ENCODE measurements at places on chromosomes 6 and 20.

DNA sequence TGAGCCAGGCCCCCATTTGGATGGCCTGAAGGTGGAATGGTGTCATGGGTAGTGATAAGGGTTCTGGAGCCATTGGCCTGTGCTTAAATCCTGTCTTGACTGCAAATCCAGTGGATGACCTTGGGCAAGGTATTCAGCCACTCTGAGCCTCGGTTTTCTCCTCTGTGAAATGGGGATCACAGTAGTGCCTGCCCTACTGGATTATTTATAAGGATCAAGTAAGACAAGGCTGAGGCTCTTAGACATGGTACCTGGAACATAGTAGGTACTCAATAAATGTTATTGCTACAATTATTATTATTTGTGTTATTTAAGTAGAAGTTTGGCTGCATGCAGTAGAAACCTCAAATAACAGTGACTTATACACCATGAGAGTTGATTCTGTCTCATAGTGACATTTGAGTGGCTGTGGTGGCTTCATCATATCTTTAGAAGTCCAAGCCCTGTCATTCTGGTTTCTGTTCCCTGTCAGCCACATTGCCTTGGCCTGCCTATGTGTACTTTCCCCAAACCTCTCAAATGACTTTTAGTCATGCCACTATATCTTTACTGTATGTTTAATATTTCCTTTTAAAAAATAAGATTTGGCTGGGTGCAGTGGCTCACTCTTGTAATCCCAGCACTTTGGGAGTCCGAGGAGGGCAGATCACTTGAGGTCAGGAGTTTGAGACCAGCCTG is 37.6 kb upstream of the CHMP4B start:
- DNase-seq, result no peak

DNA sequence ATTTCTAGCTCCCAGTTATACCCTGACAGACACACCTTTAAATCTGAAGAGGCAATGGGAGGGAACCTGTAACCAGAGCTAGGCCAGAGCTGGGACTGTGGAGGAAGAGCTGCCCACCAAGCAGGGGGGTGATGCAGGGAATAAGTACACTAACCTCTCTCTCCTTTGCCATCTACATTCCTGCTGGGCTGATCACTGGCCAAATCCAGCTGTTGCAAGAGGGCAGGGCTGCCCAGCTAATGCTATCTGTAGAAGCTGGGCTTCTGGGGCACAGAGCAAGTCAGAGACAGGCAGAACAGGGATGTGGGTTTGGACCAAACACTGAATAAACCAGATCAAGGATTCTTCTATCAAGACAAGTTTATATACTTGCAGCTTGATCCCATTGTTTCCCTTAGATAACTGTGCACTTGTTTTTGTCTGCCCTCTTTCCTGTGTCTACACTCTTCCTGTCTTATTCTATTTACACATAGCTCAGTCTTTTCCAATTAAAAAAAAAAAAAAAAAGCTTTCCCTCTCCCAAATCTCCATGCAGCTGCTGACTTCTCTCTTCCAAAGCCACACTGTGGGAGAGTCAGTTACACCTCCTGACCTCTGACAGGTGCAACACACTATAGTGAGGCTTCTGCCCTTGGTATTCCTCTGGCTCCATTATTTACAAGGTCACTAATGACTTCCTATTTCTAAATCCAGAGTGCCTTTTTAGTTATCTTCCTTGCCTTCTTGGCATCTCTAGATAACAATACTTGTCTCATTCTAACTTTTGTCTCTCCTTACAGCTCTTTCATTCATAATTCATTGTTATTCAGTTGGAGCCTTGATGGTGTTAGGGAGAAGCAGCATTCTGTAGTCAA is 43.7 kb downstream of the TRIM38 start:
- DNase-seq, result no peak

- no peak for DNase-seq
Measured at GRCh38 chr6:24403501-24403824, 727 bp downstream of the MRS2 start.

DNA sequence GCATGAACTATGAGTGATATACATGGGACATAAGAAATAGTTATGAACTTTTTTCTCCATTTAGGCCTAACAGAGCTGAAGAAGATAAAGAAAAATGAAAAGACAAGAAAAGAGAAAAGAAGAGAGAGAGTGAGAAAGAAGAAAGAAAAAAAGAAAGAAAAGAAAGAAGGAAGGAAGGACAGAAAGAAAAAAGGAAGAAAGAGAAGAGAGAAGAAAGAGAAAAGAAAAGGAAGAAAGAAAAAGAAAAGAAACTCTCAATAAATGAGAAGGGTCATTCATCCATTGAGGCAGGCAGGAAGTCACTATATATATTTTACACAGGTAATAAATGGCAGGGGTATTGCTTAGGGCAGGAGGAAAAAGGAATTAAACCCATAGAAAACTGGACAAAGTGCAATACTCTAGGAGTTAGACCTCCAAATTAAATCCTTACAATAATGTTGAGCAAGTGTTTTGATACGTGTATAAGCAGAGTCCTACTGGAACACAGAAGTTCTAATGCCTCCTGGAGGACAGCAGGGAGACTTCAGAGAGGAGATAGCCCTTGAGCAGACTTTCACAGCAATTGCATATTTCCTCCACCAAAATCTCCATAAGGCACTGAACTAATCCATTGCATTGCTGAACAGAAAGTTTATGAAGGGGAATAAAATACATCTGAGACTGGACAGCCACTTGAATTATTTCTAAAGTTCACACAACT is 86.4 kb upstream of the TENT5A start:
- DNase-seq, result no peak

DNA sequence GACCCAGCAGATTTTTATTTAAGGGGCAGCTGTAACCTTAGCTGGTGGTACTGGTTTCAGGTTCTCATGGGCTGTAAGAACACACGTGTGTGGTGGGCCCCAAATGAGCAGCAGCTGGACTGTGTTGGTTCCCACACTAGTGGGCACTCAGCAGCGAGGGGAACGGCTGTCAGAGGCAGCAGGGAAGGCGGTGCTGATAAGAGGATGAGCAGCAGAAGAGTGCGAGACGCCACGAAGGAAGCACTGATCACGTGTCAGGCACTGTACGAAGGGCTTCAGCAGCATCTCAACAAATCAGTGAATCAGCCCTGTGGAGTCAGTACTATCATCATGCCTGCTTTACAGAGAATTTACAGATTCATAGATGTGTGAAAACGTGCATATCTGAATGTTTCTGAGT is 41.0 kb upstream of the EMILIN3 start:
- peak; percentile 47 for DNase-seq

GRCh38 chr6:31878222-31878621 is 575 bp downstream of the SLC44A4 start:
- DNase-seq, result no peak

DNA sequence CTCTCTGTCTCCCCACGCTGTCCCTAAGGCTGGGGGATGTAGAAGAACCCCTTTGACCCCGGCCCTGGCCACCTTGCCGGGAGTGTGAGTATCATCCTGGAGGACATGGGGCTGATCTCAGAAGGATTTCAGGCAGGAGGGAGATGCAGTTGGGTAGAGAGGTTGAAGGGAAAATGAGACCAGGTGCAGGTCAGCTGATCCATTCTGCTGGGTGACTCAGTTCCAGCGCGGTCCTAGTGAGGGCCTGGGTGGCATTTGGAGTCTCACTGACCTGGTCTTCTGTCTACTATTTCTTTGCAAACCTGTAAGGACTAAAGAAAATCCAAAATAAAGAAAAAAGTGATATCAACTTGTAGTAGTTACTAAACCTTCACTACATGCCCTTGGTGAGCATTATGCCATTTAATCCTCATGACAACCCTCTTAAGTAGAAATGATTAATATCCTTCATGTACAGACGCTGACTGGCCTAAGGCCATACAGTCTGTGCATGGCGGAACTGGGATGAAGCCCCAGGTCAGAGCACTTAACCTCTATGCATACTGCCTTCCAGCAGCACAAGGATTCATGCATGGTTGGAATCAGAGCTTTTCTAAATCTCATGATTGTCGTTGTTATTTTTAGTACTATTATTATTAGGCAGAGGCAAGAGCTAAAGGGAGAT is 106.3 kb downstream of the ZDHHC14 start:
- no peak for DNase-seq

DNA sequence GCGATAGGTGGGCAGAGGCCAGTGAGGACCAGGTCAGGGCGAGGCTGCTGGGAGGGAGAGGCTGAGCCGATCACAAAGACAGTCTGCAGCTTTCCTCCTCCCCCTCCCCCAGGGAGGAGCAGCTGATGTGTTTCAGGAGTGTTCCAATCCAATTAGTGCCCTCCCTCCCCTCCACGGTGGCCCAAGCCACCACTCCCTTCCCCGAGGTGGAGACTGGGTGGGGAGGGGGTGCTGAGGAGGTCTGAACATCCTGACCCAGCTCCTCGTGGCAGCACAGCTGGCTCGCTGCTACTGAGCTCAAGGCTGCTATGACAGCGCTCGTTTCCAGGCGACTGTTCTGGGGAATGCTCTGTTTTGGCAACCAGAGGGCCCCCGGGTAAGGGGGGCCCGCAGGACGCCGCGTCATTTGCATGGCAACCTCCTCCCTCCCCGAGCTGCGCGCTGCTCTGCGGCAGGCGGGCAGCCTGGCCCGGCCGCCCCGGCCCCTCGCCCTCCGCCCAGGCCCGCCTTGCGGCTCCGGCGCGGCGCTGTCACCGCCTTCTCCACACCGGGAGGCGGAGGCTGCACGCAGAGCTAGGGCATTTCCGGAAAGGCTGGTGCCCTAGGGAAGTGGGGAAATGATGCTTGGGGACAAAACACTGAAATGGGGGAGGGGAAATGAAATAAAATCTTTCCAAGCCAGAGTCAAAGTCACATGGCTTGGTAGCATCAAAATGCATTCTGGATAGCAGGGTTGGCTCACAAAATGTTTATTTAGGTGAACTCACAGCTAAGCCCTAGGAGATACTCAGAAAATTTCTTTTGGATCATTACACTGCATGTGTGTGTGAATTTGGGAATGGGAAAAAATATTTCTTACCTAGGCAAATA is 67.4 kb upstream of the PIM1 start:
- peak; percentile 97 for DNase-seq

DNA sequence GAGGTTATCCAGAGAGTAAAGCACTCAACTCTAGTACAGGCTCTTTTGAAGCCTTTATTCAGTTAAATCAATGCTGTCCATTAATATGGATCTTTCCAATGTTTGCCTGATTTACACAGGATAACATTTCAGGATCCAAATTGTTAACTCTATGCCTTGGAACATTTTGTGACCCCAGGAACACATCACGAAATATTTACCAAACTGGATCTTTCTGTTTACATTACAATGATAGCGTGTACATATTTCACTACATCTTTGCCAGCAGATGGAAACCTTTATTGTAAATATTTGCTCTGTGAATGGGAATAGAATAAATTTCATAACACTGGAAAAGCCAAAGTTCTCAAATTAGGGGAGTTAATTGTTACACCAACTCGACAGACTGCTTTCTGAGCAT is 23.5 kb downstream of the BPIFA2 start:
- no peak for DNase-seq
